Caudate nucleus (tissue), 63 donors: ENCODE measurements at places on chromosomes 2 and 18.
A peak's percentile ranks its signal among the peaks of the same experiment; 100 is the strongest.

- DNase-seq, result peak; percentile 84
Observed at GRCh38 chr18:74496508-74497323, 553 bp downstream of the CNDP2 start.

DNA sequence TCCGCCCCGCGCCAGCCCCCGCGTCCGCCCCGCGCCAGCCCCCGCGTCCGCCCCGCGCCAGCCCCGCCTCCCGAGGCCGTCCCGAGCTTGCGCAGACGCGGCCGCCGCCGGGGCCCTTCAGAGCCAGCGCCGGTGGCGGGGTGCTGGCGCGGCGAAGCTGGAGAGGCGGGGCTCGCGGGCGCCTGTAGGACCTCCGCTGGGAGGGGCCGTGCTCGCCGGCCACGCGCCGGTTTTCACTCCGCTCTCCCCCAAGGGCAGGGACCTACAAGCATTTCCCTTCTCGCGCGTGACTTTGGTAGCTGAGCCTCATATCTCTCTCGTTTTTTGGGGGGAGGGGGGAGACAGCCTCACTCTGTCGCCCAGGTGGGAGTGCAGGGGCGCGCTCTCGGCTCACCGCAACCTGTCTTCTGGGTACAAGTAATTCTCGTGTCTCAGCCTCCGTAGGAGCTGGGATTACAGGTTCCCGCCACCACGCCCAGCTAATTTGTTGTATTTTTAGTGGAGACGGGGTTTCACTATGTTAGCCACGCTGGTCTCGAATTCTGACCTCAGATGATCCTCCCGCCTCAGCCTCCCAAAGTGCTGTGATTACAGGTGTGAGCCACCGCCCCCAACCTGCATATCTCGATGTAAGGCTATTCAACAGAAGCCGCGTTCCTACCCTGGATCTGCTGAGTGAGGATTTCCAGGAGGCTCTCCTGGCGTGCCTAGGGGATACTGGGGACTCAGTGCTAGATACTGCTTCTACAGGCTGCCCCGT lies at the start of gene ZNF514:
TSS of gene ZNF514 (minus strand) at position 159 of the 760 bp plus-strand sequence. CDS start 6,595 bp downstream, outside the sequence.
- DNase-seq, result peak; percentile 6

DNA sequence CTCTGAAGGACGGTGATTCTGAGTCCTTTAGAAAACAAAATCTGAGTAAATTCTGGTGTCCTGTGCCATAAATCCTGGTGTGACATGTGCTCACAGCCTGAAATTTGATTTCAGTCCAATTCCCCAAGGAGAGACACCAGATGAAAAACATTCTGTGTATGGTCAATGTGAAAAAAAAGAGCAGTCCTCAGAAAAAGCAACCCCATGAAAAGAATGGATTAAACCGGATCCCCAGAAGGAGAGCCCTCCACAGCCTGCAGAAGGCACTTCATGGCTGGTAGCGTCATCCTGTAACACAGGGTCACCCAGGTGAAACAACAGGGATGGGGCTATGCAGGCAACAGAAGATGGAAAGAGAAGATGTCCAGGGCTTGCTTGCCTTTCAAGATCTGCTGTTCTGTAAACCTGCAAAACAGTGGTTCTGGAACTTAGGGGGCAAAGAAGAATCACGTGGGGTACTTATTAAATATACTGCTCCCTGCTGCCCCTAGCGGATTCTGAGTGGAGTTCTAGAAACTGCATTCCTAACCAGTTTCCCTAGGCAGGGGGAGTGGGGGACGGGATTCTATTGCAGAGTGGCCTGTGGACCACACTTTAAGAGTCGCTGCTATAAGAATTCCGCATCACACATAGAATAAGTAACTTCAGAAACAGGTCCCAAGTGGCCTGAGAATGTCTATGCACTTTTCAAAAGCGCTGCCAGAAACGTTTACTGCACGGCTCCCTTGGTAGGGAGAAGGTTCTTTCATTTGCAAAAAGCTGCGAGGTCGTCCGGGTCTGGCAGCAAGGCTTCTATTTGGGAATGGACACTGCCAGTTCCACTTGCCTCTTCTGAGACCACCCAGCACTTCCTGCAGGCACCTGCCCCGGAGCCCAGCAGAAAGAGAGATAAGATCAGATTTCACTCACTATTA lies 118.9 kb upstream of the ARL5A start:
- DNase-seq, result no peak

DNA sequence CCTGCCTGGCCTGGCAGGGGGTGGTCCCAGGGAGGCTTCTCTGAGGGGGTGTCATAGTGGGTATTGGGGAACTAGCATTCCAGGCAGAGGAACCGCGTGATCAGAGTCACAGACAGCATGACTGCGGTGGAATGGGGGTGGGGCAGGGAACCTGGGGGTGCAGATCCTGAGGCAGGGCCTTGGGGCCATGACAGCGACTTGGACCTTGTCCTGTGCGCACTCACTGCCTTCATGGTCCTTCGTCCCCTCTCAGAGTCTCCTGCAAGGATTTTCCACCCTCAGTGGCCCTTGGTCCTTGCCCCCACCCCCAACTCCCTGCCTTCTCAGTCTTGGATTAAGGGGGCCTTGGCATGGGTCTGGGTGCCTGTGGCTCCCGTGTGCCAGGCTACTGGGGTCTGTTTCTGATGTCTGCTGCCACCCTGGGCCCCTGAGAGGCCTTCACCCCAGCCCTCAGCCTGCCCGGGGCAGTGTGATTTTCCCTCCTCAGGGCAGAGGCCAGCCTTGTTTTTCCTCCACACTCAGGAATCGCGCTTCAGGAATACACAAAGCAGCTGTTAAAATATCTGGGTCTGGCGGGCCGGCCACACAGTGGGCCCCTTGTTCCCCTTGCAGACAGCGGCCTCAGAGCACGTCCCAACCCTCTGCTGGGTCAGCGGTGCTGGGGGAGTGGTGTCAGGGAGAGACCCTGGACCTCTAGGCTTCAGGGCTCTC lies 51.6 kb downstream of the GLI2 start:
- DNase-seq, result no peak

DNA sequence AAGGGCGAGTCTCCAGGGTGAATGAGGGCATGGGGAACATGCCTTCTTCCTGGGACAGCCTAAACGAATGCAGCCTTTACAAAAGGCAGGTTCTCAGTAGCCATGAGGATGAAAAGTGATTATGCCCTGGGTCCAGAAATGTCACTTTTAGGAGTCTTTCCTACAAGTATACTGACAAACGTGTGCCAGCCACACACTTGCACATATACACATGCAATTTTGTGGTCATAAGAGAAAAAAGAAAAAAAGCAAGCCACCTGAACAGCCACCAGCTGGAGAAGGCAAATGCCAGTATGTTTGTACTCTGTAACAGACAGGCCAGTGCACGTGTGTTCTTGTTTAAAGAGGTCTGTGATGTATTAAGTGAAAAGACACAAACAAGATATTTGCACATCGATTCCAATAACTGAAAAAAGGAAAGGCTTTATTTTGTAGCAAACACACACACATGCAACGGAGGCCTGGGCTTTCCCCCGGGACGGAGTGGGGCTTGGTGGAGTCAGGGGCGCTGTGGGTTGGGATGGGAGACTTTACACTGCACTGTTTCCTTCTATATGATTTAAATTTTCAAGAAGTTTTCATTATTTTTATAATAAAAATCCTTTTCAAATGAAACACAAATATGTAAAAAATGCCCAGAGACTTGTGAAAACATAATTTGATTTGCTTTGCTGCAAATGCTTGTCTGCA lies 108.4 kb downstream of the FAM210A start:
- no peak for DNase-seq

DNA sequence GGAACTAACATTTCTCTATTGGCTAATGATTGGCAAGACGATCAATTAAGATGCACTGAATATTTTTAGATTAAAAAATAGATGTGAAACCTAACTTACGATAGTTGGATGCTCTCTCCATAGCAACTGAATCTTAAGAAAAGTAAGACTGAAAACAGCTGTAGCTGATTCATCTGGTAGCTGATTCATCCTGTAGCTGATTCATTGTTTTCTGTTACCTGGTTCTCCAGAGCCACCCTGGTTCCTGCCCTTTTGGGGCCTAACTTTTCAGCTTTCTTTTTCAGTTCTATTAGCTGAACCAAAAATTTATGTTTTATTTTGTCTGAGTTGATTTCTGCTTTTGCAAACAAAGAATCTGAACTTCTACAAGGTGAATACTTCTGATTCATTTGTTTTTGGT lies 22.7 kb upstream of the SPR start:
- DNase-seq, result no peak

GRCh38 chr2:203914546-203915182 lies 21.9 kb upstream of the ICOS start:
- DNase-seq, result no peak

- no peak for DNase-seq
Observed at GRCh38 chr2:169110916-169111315, 41.6 kb downstream of the DHRS9 start.

DNA sequence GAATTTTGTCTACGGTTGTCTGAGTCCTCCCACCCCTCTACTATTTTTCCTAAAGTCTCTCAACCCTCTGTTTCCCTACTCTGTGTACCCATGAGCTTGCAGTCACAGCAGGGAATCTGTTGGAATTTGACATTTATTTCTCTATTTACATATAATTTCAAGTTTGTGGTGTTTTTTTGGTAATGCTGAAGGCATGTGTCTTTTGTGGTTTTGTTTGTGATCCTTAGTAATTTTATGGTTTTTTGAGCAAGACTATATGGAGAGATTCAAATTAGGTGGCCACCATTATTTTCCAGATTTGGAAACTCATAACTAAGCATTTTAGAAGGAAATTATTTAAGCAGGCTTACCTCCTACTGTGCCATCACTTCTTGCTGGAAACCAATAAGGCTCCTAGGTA lies 27.2 kb upstream of the FBLN7 start:
- no peak for DNase-seq

DNA sequence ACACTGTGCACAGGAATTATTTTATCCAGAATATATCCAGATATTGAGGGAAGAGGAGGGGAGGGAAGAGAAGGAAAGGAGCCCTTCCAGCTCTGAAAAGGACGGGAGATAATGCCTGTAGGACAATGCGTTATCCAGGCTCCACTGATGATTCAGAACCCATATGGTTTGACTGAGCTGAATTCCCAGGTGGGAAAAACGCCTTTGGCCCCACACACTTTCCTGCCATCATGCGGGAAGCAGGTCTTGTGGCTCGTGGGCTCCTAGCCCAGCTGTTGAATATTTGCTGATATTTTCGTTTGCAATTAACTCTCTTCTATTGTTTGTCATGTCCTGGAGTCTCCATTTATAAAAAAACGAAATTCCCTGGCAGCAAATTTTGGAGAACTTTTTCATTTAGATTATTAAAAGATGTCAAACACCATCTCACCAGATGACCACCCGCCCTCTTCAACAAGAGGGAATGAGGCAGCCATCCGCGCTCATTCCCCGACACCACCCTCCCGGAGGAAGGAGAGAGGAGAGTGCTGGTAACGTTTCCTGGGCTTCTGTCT lies 8.9 kb downstream of the COL6A3 start:
- DNase-seq, result no peak
